Mesenchymal stem cell (in vitro differentiated cells and primary cell): ENCODE measurements at places on chromosomes 6 and 20.

DNA sequence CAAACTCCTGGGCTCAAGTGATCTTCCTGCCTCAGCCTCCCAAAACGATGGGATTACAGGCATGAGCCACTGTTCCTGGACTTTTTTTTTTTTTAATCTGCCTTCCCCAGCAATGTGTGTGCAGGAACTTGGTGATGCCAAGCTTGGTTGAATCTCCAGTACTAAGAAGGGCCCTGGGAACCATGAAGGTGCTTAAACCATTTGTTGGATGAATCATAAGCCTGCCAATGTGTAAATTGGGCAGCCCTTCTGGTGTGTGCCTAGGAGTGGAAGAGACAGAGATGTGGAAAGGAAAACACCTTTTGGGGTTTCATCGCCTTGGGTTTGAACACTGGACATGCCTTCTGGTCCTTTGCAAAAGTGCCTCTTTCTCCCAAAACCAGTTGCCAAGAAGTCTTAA, 7.1 kb upstream of the SPO11 start:
- no peak for DNase-seq

GRCh38 chr6:31768363-31769257, 6.2 kb downstream of the SAPCD1 start:
- no peak for DNase-seq

DNA sequence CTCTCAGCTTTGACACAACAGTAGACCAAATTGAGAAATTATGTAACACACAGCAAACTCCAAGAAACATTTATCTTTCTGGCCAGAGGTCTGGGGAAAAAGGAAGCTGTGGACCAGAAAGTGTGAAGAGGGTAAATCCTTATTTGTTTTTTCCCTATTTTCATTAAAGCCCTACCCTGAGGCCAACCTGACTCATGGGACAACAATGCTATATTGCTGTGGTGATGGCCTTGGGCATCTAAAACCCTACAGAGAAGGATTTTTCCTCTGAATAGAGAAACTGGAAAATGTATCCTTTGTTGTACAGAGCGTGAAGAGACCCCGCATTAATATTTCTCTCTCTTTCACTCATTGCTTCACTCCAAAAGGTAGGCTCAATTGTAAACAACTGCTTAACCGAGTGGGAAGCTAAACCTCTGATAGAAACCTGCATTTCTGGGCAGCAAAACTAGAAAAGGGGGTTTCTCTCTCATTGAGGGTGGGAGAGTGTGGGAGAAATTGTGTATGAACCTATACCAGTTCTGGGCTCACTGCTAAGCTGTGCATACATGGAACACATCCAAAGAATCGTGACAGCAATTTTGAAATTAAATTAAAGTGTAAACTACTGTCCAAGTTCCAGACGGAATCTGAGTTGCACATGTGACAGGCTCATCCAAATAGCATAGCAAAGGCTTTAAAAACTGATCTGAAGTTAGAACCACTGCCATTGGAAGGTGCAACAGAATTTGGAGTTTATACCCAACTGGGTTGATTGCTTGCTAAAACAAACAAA, 175.5 kb downstream of the CLVS2 start:
- no peak for DNase-seq

GRCh38 chr6:10174056-10174455, 240.8 kb downstream of the TFAP2A start:
- no peak for DNase-seq

- DNase-seq: no peak
Observed at GRCh38 chr20:45372646-45373352, 5.3 kb downstream of the TP53TG5 start.
